ENCODE measurements at places on chromosomes 3 and 15.

GRCh38 chr3:170811515-170811914 lies 58.5 kb downstream of the RPL22L1 start:
- DNase-seq = no peak

DNA sequence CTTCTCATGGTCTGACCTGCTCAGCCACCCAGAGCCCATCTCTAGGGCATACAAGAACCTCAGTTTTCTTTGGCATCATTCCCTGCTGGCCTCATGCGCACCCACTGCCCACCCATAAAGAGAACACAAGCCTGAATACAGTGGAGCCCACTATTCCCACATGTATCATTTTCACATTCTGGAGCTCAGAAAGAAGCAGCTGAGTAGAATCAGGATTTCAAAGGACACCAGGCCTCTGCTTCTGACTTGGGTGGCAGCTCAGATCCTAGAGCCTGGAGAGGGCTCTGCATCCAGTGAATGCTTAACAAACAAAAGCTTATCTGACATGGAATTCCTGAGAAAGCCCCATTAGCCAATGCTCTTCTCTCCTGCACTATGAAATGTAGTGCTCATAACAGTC lies 34.7 kb downstream of the RBP2 start:
- DNase-seq = no peak

DNA sequence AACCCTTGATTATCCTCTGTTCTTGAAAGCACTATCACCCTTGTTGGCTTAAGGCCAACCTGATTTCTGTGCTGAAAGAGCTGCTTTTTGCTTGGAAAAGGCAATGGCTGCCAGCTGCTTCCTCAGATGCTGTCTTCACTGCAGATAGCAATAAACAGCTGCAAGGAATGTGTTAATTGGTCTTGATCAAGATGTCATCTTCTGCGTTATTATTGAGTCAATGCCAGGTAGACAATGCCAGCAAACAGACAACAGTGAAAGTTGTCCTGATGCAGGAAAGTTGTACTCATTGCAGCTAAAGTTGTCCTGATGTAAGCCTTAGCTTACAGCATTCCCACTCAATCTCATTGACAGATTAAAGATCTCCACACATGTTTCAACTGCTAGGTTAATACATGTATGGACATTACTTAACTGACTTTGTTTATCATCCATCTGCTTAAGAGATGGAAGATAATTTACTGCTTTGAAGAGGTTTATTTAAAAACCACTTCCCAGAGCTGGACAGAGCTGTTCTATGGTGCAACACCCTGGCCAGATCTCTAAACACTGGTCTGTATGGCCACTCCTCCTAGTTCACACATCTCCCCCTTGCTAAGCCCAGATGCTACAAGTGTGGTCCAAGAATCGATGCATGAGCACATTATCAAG lies 251.0 kb upstream of the MCTP2 start:
- DNase-seq = no peak

- DNase-seq = no peak
Observed at GRCh38 chr3:126102011-126102410, 18.1 kb upstream of the SLC41A3 start.

DNA sequence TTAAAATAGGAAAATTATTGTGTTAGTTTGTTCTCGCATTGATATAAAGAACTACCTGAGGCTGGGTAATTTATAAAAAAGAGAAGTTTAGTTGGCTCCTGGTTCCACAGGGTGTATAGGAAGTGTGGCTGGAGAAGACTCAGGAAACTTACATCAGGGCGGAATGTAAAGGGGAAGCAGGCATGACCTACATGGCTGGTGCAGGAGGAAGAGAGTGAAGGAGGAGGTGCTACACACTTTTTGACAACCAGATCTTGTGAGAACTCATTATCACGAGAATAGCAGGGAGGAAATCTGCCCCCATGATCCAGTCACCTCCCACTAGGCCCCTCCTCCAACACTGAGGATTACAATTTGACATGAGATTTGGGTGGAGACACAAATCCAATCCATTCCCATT lies 490.7 kb downstream of the RBMS3 start:
- DNase-seq = no peak

GRCh38 chr15:100250176-100250800 lies 91.5 kb downstream of the ADAMTS17 start:
- DNase-seq = no peak

Data from NCI-H1048 (cell line).